Stimulated activated CD8-positive, alpha-beta memory T cell treated with anti-CD3 and anti-CD28 coated beads, Interleukin-12 subunit alpha, Interleukin-12 subunit beta, amount 100 ng/mL, for 4 hours (primary cell): ENCODE measurements at places on chromosomes 12 and 14.

DNA sequence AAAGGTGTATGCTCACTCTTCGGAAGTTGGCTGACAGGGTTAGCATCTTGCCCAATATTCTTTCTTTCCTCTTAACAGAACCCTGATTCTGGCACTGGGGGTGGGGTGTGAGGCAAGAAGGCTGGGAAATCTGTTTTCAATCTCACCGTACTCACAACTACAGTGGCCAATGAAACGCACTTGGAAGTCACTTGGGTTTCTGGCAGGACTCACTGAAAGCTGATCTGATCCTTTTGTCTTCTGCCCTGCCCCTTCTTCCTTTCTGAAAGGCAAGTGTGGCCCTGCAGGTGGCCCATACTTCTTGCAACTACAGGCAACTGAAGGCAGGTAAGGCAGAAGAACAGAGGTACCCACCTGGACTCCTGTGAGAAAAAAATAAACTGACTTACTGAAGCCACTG lies 106.9 kb downstream of the STXBP6 start:
- DNase-seq = no peak

GRCh38 chr12:8860165-8860961 lies 37.9 kb downstream of the A2ML1 start:
- no peak for DNase-seq

DNA sequence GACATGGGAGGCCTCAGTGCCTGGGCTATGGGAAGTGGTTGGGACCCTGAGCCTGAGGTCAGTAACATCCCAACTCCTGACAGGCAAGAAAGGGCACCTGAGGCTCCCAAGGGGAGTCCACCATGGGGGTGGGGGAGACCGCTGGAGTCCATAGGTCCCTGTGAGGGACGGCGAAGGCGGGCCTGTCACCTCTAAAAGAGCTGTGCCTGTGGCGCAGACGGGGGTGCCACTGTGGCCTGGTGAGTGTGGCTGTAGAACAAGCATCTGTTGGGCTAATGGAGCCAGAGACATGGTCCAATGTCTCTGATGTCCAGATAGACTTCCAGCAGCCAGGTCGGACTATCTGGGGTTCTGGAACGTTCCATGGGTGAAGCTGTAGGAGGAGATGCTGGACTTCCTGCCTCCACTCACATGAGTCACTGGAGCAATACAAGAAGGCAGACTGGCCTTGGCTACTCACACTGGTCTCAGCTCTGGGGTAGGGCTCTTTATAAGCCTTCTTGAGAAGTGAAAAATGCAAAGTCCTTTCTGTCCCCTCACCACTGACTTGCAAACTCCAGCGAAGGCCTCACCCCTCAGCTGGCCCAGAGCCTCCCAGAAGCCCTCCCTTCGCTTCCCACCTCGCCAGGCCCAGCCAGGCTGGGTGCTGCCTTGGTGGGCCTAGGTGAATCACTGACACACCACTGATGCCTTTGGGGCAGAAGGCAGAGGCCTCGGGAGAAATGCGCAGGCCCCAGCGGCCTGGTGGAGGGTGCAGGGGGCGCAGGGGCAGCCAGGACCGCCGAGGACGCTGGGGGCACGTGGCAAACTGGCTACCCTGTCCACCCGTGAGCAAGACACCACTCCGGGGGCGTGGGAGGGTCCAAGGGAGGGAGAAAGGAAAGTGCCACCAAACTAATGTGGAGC lies 1.1 kb upstream of the TRAF3 start:
- DNase-seq = no peak

GRCh38 chr14:94635154-94635553 lies 23.0 kb downstream of the SERPINA3 start:
- DNase-seq = no peak

- no peak for DNase-seq
Observed at GRCh38 chr12:110965574-110965973, 45.2 kb upstream of the MYL2 start.

GRCh38 chr12:117890644-117891043 lies 78.1 kb downstream of the KSR2 start:
- no peak for DNase-seq

DNA sequence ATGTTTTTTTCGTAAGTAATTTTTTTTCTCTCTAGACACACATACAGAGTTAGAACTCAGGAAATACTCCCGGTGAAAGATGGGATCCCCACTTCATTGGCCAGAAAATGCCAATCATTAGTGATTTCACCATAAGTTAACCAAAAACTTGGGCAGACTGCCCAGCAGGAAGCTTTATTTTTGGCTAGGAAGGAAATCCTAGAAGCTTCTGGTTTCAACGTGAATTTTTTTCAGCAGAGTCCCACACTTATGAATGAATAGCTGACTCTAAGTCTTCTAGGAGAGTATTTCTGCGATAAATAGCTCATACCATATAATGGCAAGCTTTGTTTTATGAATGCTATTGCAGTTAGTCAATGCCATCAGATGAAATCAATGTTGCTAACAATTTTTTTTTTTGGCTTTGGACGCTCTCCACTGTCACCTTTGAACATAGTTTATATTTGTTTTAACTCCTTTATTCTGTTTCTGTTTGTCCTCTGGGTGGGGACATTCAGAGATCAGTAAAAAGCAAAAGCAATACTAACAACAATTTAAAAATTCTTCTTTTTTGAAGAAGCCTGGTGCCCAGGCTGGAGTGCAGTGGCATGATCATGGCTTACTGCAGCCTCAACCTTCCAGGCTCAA lies 9.5 kb downstream of the PPP1CC start:
- no peak for DNase-seq

DNA sequence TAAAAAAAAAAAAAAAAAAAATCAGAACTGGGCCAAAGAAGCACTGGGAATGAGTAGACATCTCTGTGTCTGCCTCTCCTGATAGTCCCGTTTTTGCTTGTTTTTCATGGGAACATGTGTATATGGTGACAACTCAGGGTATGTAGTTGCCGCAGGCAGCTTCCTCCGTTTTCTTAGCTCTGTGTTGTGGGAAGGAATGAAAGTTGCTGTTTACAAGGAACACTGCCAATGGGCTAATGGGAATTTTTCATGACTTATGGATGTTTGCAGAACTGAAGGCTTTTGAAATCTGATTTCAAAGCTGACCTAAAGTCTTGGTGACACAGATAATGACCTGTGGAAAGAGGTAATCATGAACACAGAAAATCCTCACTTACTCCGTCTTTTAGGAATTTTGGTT lies 146.4 kb upstream of the BTG1 start:
- no peak for DNase-seq

- no peak for DNase-seq
Observed at GRCh38 chr14:25371068-25371467, 321.1 kb upstream of the STXBP6 start.

- no peak for DNase-seq
Observed at GRCh38 chr12:6158255-6158654, 33.8 kb upstream of the VWF start.

DNA sequence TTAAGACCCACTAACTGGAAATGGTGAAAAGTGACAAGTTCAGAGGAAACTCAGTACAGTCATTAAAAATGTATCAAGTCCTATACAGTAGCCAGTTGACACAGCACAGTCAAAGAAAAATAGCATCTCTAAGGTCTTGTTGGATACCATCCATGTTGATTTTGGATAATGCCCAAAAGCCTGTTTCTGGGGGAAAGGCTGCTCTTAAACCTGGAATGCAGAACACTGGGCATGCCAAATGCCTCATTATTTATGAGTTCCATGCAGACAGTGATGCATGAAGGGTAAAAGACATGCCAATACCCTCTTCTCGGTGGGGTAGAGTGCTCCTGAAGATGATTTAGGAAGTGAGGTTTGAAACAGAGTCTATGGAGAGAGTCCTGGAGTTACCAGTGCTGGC lies 29.6 kb downstream of the KCNK13 start:
- DNase-seq = no peak

GRCh38 chr12:116071555-116072230 lies 205.8 kb downstream of the MED13L start:
- DNase-seq = no peak

DNA sequence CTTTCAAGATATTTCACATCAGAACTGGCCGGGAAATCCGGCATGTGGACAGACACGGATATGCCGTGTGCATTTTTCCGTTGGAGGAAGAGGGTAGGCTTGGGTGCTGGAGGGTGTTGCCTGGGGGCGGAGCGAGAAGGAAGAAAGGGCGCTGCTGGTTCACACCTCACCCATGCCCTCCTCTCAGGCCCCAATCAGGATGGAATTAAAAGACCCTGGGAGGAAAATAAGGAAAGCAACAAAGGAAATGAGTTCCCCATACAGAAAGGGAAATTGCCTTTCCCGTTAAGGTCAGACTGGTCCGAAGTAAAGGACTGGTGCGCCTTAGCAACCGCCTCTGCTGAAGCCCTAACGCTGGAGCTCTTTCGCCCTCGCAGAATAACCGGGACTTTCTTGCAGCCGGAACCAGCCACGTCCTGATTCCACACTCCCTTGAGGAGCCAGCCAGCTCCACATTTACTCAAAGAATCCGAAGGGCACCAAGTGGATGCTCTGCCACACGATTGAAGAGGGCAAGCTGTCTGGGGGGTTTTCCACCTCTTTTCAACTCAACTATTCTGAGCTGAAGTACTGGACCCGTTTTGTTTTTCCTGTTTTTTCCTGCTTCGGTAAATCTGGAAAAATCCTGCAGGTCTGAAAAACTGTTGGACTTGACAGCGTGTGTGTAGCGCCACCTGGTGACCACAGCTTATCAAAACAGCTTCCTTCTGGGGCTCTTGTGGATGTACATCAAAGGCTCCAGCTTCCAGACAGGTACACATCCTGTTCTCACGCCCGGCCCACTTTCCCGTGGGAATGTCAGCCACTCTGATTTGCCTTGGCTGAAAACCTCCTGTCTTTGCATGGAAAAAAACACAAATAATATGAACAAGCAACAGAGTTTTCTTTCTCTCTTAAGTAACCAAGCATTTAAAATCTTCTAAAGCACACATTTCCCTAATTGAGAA lies 37.6 kb upstream of the BCL2L14 start:
- DNase-seq = peak; percentile 32

DNA sequence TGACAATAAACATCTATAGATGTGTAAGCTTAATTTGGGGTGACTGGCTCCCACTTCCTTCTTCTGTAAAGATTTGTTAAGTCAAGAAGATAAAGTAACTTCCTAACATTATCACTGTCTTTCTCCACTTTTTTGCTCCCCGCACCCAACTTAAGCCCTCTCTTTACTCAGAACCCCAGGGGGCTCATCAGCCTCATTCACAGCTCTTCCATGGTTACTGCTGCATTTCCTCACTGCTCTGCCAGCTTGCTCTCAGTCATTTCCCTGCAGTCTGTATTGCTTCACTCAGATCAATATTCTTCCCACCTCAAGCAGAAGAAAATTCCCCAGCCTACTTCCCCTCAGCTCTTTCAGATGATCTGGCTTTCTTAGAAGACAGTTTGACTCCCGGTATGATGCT lies 102.0 kb downstream of the PIK3C2G start:
- no peak for DNase-seq

DNA sequence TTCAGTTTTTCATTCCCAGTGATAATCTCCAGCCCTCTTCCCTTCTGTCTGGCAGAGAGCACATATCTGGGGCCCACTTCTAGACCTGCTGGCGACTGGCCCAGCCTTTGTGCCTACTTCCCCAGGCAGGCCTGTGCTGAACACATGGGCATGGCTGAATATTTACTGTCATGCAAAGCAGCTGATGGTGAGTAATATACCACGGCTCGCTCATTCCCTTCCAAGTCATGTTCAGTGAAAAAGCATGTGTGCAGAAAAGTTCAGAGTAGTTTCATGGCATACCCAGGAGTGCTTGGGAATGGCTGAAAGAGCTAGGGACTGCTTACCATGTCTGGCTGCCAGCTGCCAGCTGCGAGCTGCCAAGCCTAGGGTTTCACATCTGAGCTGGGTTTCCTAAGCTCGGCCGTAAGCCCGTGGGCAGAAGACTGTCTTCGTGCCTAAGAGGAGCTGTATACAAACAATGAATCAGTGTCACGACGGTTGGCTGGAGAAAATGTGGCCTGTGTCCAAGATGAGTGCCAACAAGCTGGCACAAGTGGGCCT lies 179.9 kb upstream of the PELI2 start:
- DNase-seq = no peak

- DNase-seq = no peak
Observed at GRCh38 chr12:76470028-76470939, 89.3 kb downstream of the OSBPL8 start.

GRCh38 chr14:49992036-49992435 lies 99.2 kb downstream of the ARF6 start:
- no peak for DNase-seq

- DNase-seq = no peak
Observed at GRCh38 chr14:57755018-57755521, 110.8 kb downstream of the SLC35F4 start.

GRCh38 chr12:77941401-77941800 lies 110.7 kb downstream of the NAV3 start:
- no peak for DNase-seq

DNA sequence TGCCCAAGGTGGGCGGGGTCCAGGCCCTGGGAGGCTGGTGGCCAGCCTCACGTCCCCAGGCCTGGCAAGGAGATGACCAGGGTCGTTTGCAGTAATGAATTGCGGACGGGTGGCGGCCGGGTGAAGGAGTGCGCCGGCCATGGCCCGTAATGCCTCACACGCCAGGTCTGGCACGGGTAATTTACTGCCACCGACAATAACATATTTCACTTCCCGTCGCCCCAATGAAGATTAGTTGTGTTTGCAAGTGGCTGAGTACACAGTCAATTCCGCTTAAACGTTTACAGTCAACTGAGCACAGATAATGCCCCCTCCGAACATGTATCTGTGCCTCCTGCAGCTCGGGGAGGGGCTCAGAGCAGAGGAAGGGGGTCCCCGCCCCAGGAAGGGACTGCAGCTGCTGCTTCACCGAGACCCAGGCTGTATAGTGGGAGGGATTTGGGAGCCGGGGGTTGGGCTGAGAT lies 48.3 kb downstream of the MVK start:
- DNase-seq = no peak

- no peak for DNase-seq
Observed at GRCh38 chr12:104121001-104121400, 17.0 kb downstream of the NFYB start.

DNA sequence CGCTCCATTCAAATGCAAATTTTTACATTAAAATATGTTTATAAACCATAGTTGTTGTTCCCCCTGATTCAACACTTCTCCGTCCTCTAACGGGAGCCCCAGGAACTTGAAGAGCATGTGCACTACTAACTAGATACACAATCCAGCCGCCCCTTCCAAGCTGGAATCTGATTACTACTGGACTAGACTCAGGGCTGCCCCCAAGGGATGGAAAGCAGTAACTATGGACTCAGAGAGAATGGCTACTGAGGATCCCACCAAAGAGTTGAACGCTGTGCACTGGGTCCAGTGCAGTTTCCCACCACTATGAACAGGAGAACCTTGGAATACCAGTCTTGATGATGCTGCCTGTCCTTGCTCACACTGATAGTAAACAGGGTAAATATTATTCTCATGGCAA lies 48.6 kb upstream of the PCNX1 start:
- no peak for DNase-seq

DNA sequence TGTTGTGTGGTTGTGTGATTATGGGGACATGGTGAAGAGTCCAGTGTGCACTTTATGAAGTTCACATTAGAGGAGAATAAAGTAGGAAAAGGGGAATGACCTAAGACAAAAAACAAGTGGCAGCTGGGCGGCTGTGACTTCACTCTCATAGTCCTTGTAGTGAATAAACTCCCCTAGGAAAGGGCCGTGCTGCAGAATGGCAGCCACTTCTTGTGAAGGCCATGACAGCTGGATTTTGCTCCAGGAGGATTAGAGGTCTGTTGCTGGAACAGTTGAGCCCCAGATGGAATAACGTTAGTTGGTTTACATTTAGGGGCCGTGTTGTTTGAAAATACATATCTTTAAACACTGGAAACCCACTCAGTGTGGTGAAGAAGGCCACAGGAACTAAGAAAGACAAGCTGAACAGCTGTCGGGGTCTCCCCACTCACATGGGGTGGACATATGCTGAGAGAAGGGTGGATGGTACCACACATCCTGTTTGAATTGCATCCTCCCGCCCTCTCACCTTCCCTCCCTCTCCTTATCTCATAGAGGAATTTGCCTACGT lies 276.9 kb downstream of the CACNA1C start:
- no peak for DNase-seq
